ENCODE measurements at places on chromosomes 16 and 17.

- H3K4me1 ChIP-seq = no peaks in the 10 kb centered on the region
- DNase-seq = no peak
- no peaks in the 10 kb centered on the region for H3K27me3 ChIP-seq
- H3K4me3 ChIP-seq = no peak overlapping the region
Measured at GRCh38 chr16:82990155-82990554, 363.4 kb downstream of the CDH13 start.

DNA sequence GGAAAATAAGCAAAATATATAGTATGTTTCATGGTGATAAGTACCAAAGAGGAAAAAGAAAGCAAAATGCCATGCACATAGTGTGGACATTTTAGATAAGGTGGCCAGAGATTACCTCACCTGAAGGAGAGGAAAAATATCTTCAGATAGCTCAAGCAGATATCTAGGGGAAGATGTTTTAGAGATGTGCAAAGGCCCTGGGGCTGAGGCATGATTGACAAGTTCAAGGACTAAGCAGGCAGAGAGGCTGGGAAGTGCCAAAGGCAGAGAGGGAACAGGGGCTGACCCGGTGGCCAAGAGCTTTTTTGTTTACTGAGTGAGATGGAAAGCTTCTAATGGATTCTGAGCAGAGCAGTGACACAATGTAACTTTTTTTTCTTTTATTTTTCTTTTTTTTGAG lies 4.4 kb upstream of the MT4 start:
- H3K36me3 ChIP-seq = no peaks in the 10 kb centered on the region
- DNase-seq = no peak
- no peaks in the 10 kb centered on the region for H3K27me3 ChIP-seq
- H3K4me1 ChIP-seq = no peaks in the 10 kb centered on the region

- H3K27ac ChIP-seq = no peak overlapping the region
- H3K27me3 ChIP-seq = no peaks in the 10 kb centered on the region
Measured at GRCh38 chr17:43588121-43588520, 42.0 kb upstream of the ETV4 start.

DNA sequence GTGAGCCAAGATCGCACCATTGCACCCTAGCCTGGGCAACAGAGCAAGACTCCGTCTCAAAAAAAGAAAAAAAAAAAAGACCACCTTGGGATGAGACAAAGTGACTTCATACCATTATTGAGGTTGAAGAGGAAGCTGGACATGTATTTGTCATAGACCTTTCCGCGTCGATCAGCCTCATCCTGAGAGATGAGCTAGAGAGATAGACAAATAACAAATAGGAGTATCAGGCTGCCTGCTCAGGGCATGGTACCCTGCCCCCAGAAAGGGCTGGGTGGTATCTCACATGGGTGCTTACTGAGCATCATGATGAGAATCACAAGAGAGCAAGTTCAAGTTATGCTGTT lies 22.1 kb downstream of the CNTNAP1 start:
- no peak for DNase-seq
- no peaks in the 10 kb centered on the region for H3K27me3 ChIP-seq
- no peak overlapping the region for H3K27ac ChIP-seq
- 0 out of 2 replicates have a peak, but pooled peaks cover 2% of the 10 kb centered on the region for H3K36me3 ChIP-seq

DNA sequence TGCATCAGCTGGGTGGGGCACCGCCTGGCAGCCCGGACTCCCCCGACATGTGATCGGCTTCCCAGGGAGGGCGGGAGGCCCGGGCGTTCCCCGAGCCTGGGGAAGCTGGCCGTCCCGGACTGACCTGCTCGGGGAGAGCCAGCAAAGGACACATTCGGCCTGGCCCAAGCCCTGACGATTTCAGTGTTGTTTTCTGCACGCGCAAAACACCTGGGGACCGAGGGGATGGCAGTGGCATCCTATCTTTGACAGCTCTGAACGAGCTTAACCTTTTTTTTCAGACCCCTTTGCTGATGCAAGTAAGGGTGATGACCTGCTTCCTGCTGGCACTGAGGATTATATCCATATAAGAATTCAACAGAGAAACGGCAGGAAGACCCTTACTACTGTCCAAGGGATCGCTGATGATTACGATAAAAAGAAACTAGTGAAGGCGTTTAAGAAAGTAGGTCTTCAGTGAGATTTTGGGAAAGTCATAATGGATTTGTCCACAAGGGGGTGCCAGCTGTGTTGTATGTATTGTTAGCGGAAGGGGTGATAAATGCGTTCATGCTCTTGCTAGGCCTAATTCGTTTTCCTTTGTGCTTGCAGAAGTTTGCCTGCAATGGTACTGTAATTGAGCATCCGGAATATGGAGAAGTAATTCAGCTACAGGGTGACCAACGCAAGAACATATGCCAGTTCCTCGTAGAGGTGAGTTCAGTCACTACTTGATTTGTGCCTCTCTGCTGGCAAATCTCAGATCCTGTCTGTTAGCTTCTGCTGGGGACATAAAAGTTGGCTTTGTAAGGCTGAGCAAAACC lies 1.0 kb downstream of the EIF1 start:
- H3K4me3 ChIP-seq = peak overlapping the region; percentile 99
- DNase-seq = no peak
- H3K4me1 ChIP-seq = peaks cover 22% of the 10 kb centered on the region
- H3K27me3 ChIP-seq = no peaks in the 10 kb centered on the region

DNA sequence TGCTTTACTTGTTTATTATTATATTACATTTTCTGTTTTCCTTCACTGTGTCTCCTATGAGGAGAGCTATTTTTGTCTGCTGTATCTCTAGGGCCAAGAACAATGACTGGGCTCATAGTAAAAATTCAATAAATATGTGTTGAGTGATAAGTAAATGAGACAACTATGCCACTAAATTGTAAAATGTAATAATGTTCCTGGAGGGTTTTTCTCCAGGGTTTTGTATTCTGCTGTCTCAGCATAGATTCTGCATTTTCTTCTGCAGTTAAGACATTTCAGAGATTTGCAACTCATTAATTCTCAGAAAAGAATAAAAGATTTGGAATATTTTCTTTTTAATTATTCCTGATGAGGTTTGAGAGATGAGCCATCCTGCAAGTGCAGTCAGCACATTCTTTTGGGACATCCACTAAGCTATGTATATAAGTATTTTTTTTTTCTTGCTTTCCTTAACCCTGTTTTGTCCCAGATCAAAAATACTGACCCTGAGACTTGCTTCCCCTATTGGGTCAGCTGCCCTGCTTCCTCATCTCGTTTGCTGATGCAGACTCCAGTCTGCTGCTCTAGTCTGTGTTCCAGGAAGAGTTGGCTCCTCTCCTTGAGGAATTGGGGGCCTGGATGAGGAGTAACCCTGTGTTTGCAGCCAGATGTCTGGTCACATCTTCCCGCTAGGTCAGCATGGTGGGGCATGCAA lies 122.9 kb downstream of the ABCA8 start:
- H3K27ac ChIP-seq = no peak overlapping the region
- no peak overlapping the region for H3K4me3 ChIP-seq
- H3K27me3 ChIP-seq = no peaks in the 10 kb centered on the region
- H3K36me3 ChIP-seq = no peaks in the 10 kb centered on the region
- no peaks in the 10 kb centered on the region for H3K4me1 ChIP-seq
- no peak for DNase-seq

GRCh38 chr16:4337540-4338088 lies 13.5 kb downstream of the PAM16 start:
- DNase-seq = no peak
- no peak overlapping the region for H3K4me3 ChIP-seq
- peaks cover 53% of the 10 kb centered on the region for H3K4me1 ChIP-seq
- no peaks in the 10 kb centered on the region for H3K36me3 ChIP-seq
- H3K27me3 ChIP-seq = no peaks in the 10 kb centered on the region
